ENCODE measurements at places on chromosomes 12 and 14.
A peak's percentile ranks its signal among the peaks of the same experiment; 100 is the strongest.

GRCh38 chr14:61103541-61104339 is 122.7 kb downstream of the SLC38A6 start:
- DNase-seq, result peak; percentile 89

- DNase-seq, result no peak
Measured at GRCh38 chr14:22748206-22748605, 18.3 kb upstream of the OXA1L start.

GRCh38 chr14:82070753-82071152 is 537.1 kb upstream of the SEL1L start:
- no peak for DNase-seq

GRCh38 chr14:30528119-30528518 is 30.8 kb upstream of the G2E3 start:
- DNase-seq, result no peak

GRCh38 chr12:24943947-24944600 is 4.8 kb downstream of the BCAT1 start:
- no peak for DNase-seq

- DNase-seq, result no peak
Measured at GRCh38 chr14:75453817-75454434, 26.1 kb downstream of the JDP2 start.

GRCh38 chr12:94671917-94672316 is 21.6 kb upstream of the TMCC3 start:
- no peak for DNase-seq

- DNase-seq, result no peak
Measured at GRCh38 chr12:49334681-49335080, 2.3 kb downstream of the C1QL4 start.

- DNase-seq, result no peak
Measured at GRCh38 chr14:56057071-56057741, 61.0 kb upstream of the PELI2 start.

- DNase-seq, result no peak
Measured at GRCh38 chr14:104969741-104970230, 8.4 kb downstream of the AHNAK2 start.
